Mononuclear cell (primary cell): ENCODE measurements at places on chromosomes 1 and 21. TPM values are rescaled to one million over a fixed set of nuclear protein-coding genes. Genes with fewer than 3 reads are reported as not detected.

CCDC185 gene
- total RNA-seq: not detected

AMY2A gene
- total RNA-seq: not detected

RAB13 gene
- total RNA-seq: 1.2 TPM

BSND gene
- total RNA-seq: not detected

GRHL3 gene
- not detected for total RNA-seq

NR5A2 gene
- total RNA-seq: not detected

ITLN1 gene
- 0.42 TPM for total RNA-seq

CNIH3 gene
- total RNA-seq: 1.4 TPM

FAM43B gene
- not detected for total RNA-seq

GJA4 gene
- 0.10 TPM for total RNA-seq
